ENCODE measurements at places on chromosomes 7 and 10.

DNA sequence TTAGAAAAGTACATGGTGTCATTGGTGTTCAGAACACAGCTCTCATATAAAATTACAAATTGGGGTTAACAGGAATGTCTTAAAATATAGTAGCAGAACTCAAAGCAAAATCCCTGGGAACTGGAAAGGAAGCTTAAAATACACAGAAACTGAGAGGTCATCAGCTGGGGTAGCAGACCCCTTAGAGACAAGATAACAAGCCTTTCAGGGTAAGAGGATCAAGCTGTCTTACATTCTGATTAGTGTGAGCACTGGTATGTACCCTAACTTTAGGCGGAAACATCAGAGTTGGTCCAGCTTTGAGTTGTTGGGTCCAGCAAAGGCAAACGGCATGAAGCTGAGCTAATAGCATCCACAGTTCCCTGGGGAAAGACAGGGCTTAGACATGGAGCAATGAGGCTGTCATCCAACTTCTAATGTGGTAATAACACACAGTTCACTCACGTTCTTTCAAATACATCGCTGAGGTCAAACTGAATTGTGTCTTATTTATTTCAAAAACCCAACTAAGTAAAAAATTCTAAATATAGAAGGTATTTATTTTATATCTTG is 32.6 kb downstream of the ARHGAP21 start:
- no peak for DNase-seq

DNA sequence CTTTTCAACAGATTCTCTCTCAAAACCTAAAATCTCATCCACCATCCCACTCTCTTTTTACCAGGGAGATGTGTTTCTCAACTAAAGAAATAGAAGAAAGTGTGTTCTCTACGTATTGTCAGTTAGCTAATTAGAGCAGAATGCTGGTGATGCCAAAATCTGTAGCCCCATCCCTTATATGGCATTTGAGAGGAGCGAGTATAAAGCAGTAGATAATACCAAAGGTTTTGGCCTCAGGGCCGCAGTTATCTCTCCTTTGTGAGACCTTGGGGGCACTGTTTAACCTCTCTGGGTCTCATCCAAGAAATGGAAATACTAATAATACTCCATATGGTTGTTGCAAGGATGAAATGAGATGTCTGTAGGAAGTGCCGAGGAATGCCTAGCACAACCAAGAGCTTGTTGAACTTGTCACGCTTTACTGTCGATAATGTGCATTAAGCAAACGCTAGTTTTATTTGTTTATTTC is 456 bp upstream of the DLD start:
- no peak for DNase-seq

DNA sequence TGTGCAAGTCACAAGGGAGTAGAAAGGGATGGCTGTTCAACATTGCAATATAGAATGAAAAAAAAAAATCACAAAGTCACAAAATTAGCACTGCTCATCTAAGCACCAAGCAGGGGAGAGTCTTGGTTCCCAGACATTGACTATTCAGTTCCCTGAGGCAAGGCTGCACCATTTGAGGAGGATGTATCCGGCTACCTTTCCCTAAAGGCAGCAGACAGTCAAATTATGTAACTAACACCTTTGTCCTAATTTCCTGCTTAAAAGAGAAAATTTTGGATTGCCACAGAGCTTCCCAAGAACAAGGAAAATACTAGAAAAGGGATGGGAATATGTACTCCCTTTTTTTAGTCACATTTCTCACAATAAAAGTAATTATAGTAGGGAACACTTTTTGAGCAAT is 148.1 kb downstream of the PCLO start:
- DNase-seq: no peak

DNA sequence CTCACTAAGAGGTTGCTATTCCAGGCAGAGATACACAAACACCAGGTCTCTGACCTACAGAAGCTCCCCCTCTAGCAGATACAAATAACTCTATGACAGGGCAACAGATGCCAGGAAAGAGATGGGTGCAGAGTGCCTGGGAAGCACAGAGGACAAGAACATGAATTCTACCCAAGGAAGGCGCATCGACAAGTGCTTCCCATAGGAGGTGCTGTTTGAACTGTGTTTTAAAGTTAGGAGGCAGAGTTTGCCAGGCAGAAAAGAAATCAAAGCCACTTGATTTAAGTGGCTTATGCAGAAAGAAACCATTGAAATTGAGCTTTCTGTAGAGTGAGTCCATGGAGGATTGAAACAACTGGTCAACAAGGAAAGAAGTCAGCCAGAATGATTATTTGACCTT is 35.3 kb upstream of the EGR2 start:
- no peak for DNase-seq

DNA sequence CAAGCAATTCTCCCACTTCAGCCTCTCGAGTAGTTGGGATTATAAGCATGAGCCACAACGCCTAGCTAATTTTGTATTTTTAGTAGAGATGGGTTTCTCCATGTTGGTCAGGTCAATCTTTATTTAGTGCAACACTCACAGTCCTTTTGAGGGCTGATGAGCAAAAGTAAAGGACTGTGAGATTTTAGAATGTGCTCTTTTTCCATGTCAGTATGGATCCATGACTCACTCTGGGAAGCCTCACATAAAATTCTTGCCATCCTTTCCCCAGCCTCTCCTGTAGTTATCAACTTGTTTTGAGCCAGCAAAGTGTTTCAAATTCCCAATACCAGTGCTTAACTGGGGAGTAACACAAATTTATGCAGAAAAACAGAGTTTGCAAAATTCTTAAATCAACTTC is 135.8 kb upstream of the CXCL12 start:
- DNase-seq: no peak

GRCh38 chr10:130885021-130885655 is 426.4 kb downstream of the TCERG1L start:
- DNase-seq: no peak

- DNase-seq: no peak
Measured at GRCh38 chr10:92395271-92395670, 104.3 kb downstream of the MARCHF5 start.

DNA sequence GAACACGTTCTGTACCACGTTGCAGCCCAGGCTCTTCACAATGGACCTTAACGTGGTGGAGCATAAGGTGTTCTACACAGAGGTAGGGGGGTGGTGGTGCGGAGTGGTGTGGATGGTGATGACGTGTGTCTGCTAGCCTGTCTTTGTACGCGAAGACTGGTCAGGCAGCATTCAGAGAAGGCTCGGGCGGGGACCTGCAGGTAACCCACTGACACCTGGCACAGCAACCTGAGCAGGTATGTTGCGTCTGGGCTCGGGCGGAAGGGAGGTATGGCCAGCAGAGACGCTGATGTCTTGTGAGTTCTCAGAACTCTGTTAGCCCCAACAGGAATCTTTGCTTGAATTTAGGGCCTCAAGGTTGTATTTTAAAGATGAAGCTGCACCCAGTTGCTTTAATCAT is 55.0 kb downstream of the TRRAP start:
- DNase-seq: no peak

DNA sequence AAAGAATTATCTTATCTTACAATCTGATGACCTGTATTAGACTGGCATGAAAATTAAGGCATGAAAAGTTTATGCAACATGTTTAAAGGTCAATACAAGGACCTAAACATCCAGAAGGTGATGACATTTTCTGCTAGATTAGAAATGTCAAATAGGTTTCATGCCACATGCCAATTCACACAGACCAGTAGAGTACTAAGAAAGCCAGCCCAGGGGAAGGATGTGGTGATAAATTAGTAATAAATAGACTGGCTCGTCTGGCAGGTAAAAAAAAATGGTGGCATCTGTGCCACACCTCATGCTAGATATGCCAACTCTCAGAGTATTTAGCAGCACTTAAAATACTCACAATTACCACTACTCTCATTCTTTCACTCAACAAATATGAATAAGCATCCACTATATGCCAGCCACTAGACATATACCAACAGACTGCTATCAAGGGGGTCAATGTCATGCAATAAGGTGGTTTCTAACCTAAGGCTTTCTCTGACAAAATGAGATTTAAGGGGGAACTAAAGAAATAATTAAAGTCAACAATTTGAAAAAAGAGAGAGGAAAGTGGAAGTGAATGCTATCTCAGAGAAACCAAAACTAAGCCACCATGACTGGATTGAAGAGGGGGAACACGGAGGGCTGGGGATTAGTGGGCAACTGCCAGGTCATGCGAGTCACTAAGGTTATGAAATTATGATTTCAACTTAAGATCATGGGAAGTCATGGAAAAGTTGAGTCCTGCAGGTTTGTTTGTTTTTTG is 83.5 kb downstream of the SGMS1 start:
- DNase-seq: no peak

DNA sequence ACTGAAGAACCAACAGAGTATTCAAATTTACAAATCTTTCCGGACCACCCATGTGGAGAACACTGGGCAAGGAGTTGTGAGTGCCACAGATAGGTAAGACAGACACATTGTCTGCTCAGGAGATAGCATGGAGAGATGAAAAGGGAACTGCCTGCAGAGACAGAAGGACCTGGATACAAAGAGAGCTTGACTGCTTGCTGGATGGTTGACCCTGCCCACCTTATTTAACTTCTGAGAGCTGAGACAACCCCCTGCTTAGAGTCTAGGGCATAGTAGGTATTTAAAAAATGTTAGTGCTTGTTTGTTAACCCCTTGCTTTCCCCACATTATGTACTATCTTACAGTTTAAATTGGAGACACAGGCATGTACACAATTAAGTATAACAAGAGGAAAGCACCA is 314.1 kb downstream of the THSD7A start:
- no peak for DNase-seq

Measured in AG08396 (cell line).